Breast epithelium (tissue), 4 donors: ENCODE measurements at places on chromosomes 3 and 15. TPM values are rescaled to one million over a fixed set of nuclear protein-coding genes. Genes with fewer than 3 reads are reported as not detected.

Gene IDH3A
- 52.0 TPM for total RNA-seq

DNA sequence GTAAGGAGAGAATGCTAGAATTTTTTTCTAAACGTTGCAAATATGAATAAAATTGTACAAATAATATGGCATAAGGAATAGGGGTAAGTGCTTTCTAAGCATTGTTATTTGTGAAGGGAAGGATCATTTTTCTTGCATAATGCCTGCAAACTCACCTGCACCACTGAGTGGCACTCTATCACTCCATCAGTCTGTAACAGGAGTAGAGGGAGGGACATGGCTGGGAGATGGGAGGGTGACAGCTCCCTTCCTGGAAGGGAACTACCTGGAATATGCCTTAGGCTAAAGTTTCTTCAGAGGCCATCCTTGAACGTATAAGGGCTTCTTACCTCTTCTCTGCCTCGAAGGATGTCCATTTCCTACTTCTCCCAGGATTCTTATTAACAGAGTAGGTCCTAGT, 3.0 kb downstream of the NAALADL2 start:
- H3K4me1 ChIP-seq, result no peaks in the 10 kb centered on the region
- H3K36me3 ChIP-seq, result no peaks in the 10 kb centered on the region
- peak; percentile 53 for DNase-seq
- no peaks in the 10 kb centered on the region for H3K27me3 ChIP-seq
- peak overlapping the region; percentile 81 for H3K27ac ChIP-seq

DNA sequence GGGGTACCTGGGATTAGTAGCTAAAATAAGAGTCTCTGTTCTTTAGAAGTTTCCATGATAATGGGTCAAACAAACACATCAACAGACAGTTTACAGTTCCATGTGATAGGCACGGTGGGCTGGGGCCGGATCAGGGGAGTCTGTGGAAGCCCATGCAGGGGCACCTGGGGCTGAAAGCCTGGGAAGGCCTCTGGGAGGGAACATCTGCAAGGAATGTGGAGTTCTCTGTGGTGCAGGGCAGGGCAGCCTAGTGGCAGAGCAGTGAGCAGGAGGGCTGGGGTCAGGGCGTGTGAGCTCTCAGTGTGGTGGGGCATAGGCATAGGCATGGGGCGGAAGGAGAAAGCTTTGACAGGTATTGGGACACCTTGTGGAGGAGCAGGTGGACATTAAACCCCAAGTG, 207.7 kb upstream of the TRIM42 start:
- no peaks in the 10 kb centered on the region for H3K4me1 ChIP-seq
- no peak overlapping the region for H3K27ac ChIP-seq
- H3K27me3 ChIP-seq, result no peaks in the 10 kb centered on the region
- DNase-seq, result no peak
- H3K4me3 ChIP-seq, result no peak overlapping the region

Gene PLXND1
- 187 TPM for total RNA-seq

DNA sequence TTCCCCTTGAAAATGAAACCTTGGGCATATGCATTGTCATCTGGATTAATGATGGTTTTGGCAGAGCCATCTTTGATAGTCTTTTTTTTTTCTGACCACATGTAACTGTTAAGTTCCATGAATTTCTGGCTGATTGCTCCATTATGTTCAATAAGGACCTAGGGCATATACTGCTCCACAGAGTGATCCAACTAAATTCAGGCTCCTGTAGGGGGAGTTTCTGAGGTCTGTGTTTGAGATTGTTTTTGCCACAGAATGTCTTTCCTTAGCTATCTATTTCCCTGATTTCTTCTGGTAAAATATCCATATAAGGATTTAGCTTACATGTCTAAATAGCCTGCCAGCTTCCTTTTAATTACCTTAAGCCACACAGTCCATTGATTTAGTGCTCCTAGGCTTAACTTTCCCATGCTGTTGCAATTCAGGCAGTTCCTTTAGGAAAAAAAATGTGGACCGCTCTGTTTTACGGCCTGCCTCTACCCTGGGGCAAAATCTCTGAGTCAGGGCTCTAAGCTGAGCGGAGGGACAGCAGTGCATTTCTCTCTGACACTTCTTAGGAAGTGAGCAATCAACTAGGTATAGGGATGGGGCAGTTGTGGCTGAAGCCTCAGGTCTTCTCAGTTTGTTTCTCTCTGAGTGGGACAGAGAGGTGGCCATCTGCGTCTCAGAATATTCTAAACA, 796.2 kb downstream of the NR2F2 start:
- no peak overlapping the region for H3K4me3 ChIP-seq
- DNase-seq, result no peak
- H3K4me1 ChIP-seq, result no peaks in the 10 kb centered on the region

Gene IL5RA
- total RNA-seq, result 0.98 TPM

Gene CCR3
- total RNA-seq, result not detected

Gene NR1I2
- 0.29 TPM for total RNA-seq

Gene HTR3E
- not detected for total RNA-seq

Gene IFRD2
- 72.7 TPM for total RNA-seq

Gene XCR1
- under 0.01 TPM for total RNA-seq

Gene C3orf85
- total RNA-seq, result not detected

Gene PCOLCE2
- total RNA-seq, result 30.2 TPM

- no peak for DNase-seq
- no peaks in the 10 kb centered on the region for H3K36me3 ChIP-seq
- H3K27me3 ChIP-seq, result no peaks in the 10 kb centered on the region
- no peaks in the 10 kb centered on the region for H3K4me1 ChIP-seq
Measured at GRCh38 chr3:58638591-58638990, 28.0 kb downstream of the FAM3D start.

GRCh38 chr3:159770998-159771397, 217.6 kb upstream of the IL12A start:
- DNase-seq, result no peak
- no peak overlapping the region for H3K27ac ChIP-seq
- H3K27me3 ChIP-seq, result no peaks in the 10 kb centered on the region
- no peaks in the 10 kb centered on the region for H3K36me3 ChIP-seq
- H3K4me1 ChIP-seq, result no peaks in the 10 kb centered on the region

Gene FURIN
- 48.5 TPM for total RNA-seq

- H3K4me3 ChIP-seq, result peak overlapping the region; percentile 92
- peak overlapping the region; percentile 90 for H3K27ac ChIP-seq
- no peak for DNase-seq
- H3K4me1 ChIP-seq, result peaks cover 4% of the 10 kb centered on the region
- H3K36me3 ChIP-seq, result peaks cover under 1% of the 10 kb centered on the region
Measured at GRCh38 chr15:90871716-90872485, 3.5 kb downstream of the FURIN start.
